ENCODE measurements at places on chromosomes 2 and 18.
A peak's percentile ranks its signal among the peaks of the same experiment; 100 is the strongest.

DNA sequence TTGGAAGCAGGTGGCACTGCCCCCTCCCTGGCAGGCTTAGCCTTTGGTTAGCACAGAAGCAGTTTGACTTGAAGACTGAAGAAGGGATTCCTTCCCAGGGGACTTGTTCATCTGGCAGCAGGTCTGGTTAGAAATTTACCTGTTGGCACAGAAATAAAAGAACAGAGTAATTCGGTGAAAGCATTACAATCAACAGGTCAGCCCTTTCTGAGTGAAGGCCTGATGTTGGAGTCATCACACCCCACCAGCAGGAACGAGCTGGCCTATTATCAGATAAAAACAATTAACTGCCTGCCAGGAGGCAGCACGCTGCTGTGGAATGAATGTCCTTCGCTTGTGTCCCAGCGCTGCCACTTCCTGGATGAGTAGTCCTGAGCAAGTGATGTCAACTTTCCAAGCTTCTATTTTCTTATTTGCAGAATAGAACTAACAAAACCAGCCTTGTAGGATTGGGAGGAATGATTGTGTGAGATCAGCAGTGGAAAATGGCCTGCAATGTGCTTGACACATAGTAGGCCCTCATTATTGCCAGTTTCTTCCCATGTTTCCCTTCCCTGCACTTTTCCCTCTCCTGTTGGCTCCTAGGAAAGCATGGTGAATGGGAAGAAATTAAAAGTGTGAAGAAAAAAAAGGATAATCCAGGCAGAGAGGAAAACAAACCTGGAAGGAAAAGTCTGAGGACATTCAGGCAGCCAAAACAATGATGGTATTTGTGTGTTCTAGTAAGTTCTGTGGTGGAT is 29.0 kb downstream of the LGALSL start:
- no peak for DNase-seq

DNA sequence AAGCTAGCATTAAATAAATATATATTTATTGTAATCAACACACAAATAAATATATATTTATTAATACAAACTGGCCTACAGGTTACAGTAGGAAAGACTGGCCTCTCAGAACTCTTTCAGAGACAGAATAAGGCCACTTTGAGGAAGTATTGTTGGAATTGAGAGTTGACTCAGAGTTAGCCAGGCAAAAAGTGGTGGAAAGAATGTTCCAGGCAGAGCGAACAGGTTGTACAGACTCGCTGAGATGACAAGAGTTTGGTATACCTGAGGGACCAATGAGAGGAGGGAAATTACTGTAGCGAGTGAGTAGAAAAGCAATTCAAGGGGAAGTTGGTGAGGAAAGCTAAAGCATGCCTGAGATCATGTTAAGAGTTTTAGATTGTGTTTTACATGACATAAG is 19.0 kb upstream of the XDH start:
- no peak for DNase-seq

- no peak for DNase-seq
Measured at GRCh38 chr2:58700591-58700990, 459.5 kb upstream of the FANCL start.

- no peak for DNase-seq
Measured at GRCh38 chr2:69272803-69273471, 114.1 kb downstream of the GFPT1 start.

GRCh38 chr2:128105072-128105471 is 14.1 kb downstream of the UGGT1 start:
- no peak for DNase-seq

GRCh38 chr2:226693521-226693920 is 106.1 kb downstream of the IRS1 start:
- DNase-seq = no peak

DNA sequence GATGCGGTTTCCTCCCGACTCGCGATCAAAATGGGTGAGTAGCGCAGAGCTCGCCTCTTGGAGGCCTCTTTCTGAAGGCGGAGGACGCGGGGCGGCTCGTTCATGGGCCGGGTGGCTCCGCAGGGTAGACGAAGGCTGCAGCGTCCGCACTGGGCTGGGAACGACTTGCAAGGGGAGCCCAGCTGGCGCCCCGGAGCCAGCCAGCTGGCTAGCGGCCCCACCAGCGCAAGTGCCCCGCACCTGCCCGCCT is 328 bp upstream of the PASK start:
- no peak for DNase-seq

DNA sequence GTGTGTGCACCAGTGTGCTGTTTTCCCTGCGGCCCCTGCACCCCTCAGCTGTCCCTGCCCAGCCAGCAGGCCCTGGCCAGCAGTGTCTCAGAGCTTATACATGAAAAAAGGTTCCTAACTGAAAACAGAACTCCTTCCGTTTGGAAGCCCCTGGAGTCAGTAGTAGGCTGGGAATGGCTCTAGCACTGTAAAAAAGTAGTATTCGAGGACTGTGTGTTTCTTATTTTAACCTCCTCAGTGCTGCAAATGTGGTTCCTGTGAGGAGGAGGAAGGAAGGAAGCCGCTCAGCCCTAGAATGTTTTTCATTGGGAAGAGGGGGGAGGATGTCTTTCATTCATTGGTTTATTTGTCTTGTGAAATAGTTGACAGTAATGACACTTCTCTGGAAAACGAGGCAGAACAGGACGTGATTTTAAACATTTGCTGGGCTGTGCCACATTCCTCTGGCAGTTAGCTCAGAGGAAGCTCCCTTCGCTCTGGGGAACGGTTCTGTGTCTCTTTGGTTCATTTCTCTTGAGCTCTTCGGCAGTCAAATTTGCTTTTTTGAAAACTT is 103.5 kb downstream of the SPTBN1 start:
- peak; percentile 91 for DNase-seq

- no peak for DNase-seq
Measured at GRCh38 chr18:10296491-10296890, 157.9 kb upstream of the APCDD1 start.

- no peak for DNase-seq
Measured at GRCh38 chr2:43074592-43075053, 151.8 kb downstream of the ZFP36L2 start.

GRCh38 chr18:42068030-42068429 is 113.0 kb downstream of the PIK3C3 start:
- no peak for DNase-seq

- DNase-seq = peak; percentile 36
Measured at GRCh38 chr2:168518555-168519066, 62.5 kb downstream of the CERS6 start.

GRCh38 chr2:101047075-101047766 is 45.1 kb downstream of the RPL31 start:
- no peak for DNase-seq

GRCh38 chr2:170856066-170856465 is 39.4 kb downstream of the GAD1 start:
- no peak for DNase-seq

- DNase-seq = no peak
Measured at GRCh38 chr2:54510916-54511315, 54.8 kb downstream of the SPTBN1 start.

DNA sequence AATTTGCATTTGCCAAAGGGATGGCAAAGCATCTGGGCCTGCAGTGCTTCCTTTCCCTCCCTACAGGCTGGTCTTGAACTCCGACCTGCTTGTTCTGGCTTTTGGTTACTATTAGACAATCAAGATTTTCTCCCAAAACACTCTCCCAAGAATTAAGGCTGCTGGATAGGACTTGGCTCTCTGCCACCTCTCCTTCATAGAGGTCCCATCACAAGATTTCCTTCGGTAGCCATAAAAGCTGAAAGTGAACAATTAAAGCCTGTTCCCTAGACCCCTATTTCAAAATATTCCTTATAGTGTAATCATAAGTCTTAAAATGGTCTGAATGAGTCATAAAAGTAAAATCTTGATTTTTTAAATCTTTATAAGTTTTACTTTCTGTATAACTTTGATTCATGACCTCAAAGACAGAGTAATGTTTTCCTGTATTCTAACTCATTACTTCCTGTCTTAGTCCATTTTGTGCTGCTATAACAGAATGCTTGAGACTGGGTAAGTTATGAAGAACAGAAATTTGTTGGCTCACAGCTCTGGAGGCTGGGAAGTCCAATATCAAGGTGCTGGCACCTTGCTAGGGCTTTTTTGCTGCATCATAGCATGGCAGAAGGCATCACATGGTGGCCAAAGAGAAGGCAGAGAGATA is 37.8 kb upstream of the TNP1 start:
- DNase-seq = no peak

DNA sequence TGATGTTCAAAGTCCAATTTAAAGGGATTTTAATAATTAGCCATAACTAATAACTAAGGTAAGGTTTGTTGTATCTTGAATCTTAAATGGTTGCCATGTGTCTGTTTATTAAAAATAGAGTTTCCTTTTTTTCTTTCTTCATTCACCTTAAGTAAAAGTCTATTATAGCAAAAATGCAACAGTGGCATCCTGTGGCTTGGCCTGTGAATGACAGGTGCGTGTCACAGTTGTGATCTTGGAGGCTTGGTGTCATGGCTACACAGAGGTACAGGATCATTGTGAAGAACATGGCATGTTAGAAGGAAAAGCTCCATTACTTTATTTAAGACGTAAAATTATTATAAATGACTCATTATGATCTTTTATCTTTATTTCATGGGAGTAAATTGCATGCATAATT is 246.1 kb downstream of the BCL2 start:
- peak; percentile 60 for DNase-seq

GRCh38 chr2:161415034-161415986 is 787 bp upstream of the TBR1 start:
- DNase-seq = no peak

DNA sequence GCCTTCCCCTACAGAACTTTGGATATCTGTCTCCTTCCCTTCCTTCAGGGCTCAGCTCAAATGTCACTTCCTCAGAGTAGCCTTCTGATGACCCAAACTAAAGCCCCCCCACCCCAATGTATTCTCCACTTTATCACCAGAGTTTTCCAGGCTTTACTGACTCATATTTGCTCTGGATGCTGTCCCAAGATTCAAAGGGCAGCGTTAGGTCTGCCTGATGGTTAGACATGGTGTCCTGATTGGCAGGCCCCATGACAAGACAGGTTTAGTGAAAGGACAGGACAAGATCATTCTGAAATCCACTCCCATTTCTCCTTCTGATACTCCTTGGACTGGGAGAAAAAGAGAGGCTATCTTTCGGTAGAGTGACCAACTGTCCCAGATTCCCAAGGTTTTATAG is 22.6 kb upstream of the RPIA start:
- DNase-seq = no peak

GRCh38 chr2:157933160-157933920 is 57.2 kb upstream of the ACVR1 start:
- DNase-seq = no peak

- no peak for DNase-seq
Measured at GRCh38 chr2:241050624-241051577, 51.2 kb downstream of the MTERF4 start.

DNA sequence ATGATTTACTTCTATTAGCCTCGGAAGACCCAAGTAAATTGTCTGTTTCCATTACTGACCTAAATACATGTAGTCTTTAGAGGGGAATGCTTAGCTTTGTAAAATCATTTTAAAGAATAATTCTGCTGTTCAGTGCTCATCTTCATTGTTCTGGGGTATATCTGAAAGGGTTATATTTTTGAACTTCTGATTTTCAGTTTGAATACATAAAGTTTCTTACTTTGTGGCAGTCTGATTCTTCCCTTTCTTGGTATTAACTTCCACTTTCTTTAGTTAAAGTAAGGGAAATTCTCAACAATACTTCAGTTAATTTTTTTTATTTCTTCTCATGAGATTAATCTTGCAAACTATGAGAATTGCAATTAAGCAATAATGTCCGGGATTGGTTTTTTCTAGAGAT is 148.4 kb downstream of the DOCK10 start:
- DNase-seq = no peak

- DNase-seq = no peak
Measured at GRCh38 chr2:164617466-164617865, 3.8 kb downstream of the GRB14 start.

DNA sequence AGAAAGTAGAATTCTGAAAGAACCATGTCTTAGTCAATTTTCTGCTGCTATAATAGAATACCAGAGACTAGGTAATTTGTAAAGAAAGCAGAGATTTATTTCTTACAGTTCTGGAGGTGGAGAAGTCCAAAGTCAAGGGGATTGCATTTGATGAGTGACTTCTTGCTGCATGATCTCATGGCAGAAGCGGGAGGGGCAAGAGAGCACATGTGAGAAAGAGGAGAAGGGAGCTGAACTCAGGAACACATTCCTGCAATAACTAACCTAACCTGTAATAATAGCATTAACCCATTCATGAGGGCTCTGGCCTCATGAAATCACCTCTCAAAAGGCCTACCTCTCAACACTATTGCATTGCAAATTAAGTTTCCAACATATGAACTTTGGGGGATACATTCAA is 797.5 kb upstream of the POU3F3 start:
- DNase-seq = no peak

GRCh38 chr2:54569745-54570301 is 113.7 kb downstream of the SPTBN1 start:
- peak; percentile 33 for DNase-seq

GRCh38 chr2:121360566-121361300 is 75.7 kb upstream of the TFCP2L1 start:
- DNase-seq = no peak

GRCh38 chr2:62055724-62056336 is 140.1 kb upstream of the B3GNT2 start:
- DNase-seq = no peak

DNA sequence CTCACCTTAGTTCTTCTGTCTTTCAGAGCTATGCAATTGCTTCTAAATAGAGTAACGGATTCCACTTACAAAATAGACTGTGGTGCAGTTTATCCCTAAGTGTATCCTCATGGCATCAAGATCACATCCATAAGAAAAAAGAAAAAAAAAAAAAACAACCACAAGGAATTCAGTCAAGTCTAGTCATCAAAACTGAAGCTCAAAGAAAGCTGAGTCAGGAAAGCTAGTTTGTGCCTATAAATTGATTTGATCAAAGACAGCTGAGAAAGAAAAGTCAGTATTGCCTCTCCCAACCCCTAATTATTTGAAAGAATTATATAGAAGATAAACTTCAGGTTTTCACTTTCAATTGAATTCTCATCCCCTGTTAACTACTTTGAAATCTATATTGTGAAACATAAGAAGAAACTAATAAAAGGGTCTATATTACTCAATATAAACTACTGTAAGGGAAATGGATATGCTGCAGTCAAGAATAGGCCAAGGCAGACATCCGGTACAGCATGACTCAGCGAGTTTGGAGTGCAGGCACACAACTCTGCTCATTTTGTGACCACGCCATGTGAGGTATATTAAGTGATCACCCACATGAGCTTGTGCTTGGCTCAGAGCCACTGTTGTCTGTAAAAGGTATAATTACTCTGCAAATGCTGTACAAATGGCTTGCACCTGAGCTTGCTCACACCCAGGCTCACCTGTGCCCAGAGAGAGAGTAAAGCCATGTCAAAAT is 568.1 kb upstream of the CRIM1 start:
- DNase-seq = no peak

DNA sequence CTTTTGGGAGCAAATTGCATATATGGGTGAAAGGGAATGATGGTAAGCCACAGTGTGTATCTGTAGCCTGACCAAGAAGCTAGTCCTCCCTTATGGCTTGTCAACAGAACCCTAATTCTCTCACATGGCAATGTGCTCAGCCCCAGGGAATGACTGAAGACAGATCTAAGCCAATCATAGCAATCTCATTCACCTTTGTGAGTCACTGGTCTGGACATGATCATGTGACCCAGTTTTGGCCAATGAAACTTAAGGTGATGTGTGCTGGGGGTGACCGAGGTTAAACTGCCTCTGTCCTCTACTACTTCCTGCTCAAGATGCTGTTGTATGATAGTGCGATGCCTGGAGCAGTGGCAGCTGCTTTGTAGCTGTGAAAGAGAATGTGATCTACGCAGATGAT is 491.2 kb upstream of the HS6ST1 start:
- no peak for DNase-seq

GRCh38 chr18:44937960-44938719 is 257.5 kb downstream of the SETBP1 start:
- no peak for DNase-seq
